ENCODE measurements at places on chromosomes 11 and 22.

- no peak overlapping the region for H3K4me3 ChIP-seq
- no peaks in the 10 kb centered on the region for H3K27me3 ChIP-seq
- no peaks in the 10 kb centered on the region for H3K36me3 ChIP-seq
- H3K4me1 ChIP-seq = no peaks in the 10 kb centered on the region
- no peak overlapping the region for H3K27ac ChIP-seq
Observed at GRCh38 chr11:71065841-71066240, 186.5 kb downstream of the SHANK2 start.

GRCh38 chr11:10309163-10310093 is 4.6 kb downstream of the ADM start:
- peaks cover 31% of the 10 kb centered on the region for H3K4me1 ChIP-seq
- H3K27ac ChIP-seq = peak overlapping the region; percentile 54
- H3K27me3 ChIP-seq = no peaks in the 10 kb centered on the region
- H3K4me3 ChIP-seq = no peak overlapping the region

- peak overlapping the region; percentile 8 for H3K4me3 ChIP-seq
- H3K36me3 ChIP-seq = no peaks in the 10 kb centered on the region
- H3K4me1 ChIP-seq = peaks cover 14% of the 10 kb centered on the region
Observed at GRCh38 chr11:79237091-79237490, 203.7 kb downstream of the TENM4 start.

DNA sequence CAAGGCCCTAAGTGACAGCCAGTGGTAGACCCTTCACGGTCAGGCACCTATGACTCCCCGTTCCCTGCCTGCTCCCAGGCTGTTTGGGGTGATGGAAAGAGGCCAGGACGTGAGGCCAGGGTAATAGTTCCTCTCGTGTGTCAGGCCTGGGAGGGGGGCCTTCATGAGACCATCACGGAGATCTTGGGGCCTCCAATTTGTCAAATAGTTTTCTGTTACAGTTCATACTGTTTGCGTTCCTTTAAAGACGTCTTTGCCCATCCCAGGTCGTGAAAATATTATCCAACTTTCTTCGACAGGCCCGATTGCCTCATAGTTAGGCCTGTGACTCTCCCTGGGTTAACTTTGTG is 62.2 kb upstream of the KCNQ1OT1 start:
- no peak overlapping the region for H3K27ac ChIP-seq
- H3K36me3 ChIP-seq = no peaks in the 10 kb centered on the region
- H3K27me3 ChIP-seq = no peaks in the 10 kb centered on the region
- H3K4me1 ChIP-seq = no peaks in the 10 kb centered on the region
- H3K4me3 ChIP-seq = no peak overlapping the region
- no peak for DNase-seq

DNA sequence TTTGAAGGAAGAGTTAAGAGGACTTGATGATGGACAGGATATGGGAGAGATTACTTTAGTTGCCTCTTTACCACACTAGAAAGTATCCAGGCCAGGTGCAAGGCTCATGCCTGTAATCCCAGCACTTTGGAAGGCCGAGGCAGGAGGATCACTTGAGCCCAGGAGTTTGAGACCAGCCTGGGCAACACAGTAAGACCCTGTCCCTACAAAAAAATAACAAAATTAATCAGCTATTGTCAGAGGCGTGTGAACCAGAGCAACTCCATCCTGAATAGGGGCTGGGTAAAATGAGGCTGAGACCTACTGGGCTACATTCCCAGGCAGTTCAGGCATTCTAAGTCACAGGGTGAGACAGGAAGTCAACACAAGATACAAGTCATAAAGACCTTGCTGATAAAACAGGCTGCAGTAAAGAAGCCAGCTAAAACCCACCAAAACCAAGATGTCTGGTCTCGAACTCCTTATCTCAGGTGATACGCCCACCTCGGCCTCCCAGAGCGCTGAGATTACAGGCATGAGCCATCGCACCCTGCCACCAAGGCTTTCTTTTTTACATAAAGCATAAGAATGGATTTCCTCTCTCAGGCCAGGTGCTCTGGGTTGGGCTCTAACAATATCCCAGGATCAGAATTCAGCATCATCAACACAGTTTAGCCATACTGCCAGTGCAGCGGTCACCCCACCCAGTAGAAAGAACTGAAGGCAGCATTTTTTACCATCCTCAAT is 17.8 kb downstream of the PI4KA start:
- H3K4me3 ChIP-seq = no peak overlapping the region
- no peak for DNase-seq
- H3K36me3 ChIP-seq = no peaks in the 10 kb centered on the region
- no peaks in the 10 kb centered on the region for H3K4me1 ChIP-seq

DNA sequence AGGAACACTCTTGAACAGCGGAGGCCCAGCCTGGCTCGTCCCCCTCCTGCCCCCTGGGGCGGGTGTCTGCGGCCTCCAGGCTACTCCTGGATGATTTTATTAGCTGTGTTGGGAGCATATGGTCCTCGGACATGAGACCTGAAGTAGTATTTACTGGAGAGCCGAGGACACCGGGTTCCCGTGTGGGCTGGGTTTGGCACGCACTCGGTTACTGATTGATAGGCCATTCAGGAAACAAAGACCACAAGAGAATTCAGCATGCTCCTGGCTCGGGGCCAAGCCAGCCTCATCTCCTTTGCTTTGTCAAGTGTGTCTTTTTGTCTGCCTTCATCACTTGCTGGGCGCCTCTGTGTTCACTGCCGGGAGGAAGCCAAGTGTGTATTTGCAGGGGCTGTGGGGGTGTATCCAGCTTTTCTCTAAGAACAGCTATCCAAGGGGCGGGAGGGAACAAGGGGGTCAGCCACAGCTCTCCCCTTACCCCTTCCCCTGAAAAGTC is 9.7 kb downstream of the FXYD2 start:
- peak; percentile 56 for DNase-seq
- H3K36me3 ChIP-seq = no peaks in the 10 kb centered on the region
- H3K4me1 ChIP-seq = no peaks in the 10 kb centered on the region
- H3K27me3 ChIP-seq = no peaks in the 10 kb centered on the region
- H3K27ac ChIP-seq = no peak overlapping the region

GRCh38 chr11:118339281-118339961 is 3.1 kb downstream of the CD3D start:
- H3K36me3 ChIP-seq = no peaks in the 10 kb centered on the region
- H3K27me3 ChIP-seq = no peaks in the 10 kb centered on the region
- no peak for DNase-seq

- no peaks in the 10 kb centered on the region for H3K27me3 ChIP-seq
- H3K27ac ChIP-seq = no peak overlapping the region
- H3K4me3 ChIP-seq = no peak overlapping the region
- DNase-seq = no peak
- no peaks in the 10 kb centered on the region for H3K36me3 ChIP-seq
Observed at GRCh38 chr11:90218606-90219005, 4.2 kb downstream of the CHORDC1 start.

DNA sequence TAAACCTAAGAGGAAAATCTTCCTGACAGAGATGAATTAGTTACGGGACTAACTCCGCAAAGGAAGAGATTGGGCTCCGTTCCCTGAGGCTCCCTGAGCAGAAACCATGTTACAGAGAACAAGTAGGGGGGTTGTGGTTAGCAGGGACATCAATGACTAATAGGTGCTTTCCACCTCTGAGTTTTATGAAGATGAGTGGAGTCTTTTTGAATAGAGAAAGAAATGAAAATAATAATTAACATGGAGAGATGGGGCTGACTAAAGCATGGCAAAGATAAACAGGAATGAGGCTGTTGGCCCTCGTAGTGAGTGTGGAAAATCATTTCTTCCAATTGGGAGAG is 47.5 kb upstream of the PICALM start:
- no peak overlapping the region for H3K27ac ChIP-seq
- no peak for DNase-seq
- no peaks in the 10 kb centered on the region for H3K27me3 ChIP-seq
- no peaks in the 10 kb centered on the region for H3K4me1 ChIP-seq
- no peak overlapping the region for H3K4me3 ChIP-seq
- no peaks in the 10 kb centered on the region for H3K36me3 ChIP-seq

- H3K27me3 ChIP-seq = no peaks in the 10 kb centered on the region
- peaks cover 2% of the 10 kb centered on the region for H3K36me3 ChIP-seq
- peak overlapping the region; percentile 25 for H3K27ac ChIP-seq
- no peak for DNase-seq
- H3K4me1 ChIP-seq = peaks cover 6% of the 10 kb centered on the region
Observed at GRCh38 chr11:72072348-72072747, 8.0 kb downstream of the NUMA1 start.

- H3K27me3 ChIP-seq = no peaks in the 10 kb centered on the region
- H3K4me3 ChIP-seq = no peak overlapping the region
- H3K4me1 ChIP-seq = no peaks in the 10 kb centered on the region
- H3K27ac ChIP-seq = no peak overlapping the region
- DNase-seq = no peak
Observed at GRCh38 chr11:15107730-15108515, 6.8 kb upstream of the INSC start.

DNA sequence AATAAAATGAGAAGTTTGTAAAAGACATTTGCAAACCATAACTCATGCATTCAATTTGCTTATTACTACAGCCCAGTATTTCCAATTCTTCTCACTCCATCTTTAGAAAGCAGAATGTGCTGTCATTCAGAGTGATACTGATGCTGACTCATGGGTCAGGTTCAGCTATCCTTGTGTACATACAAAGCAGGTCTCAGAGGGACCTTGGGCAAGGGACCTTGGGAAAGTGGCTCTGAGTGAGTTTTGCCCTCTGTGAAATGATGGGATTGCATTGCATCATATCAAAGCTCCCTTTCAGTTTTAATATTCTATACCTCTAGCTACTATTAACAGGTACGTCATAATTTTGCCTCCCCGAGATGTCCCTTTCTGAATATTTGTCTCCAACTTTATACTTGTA is 848.7 kb downstream of the OPCML start:
- no peaks in the 10 kb centered on the region for H3K27me3 ChIP-seq
- no peaks in the 10 kb centered on the region for H3K36me3 ChIP-seq
- no peak overlapping the region for H3K4me3 ChIP-seq
- H3K4me1 ChIP-seq = no peaks in the 10 kb centered on the region
- DNase-seq = no peak

DNA sequence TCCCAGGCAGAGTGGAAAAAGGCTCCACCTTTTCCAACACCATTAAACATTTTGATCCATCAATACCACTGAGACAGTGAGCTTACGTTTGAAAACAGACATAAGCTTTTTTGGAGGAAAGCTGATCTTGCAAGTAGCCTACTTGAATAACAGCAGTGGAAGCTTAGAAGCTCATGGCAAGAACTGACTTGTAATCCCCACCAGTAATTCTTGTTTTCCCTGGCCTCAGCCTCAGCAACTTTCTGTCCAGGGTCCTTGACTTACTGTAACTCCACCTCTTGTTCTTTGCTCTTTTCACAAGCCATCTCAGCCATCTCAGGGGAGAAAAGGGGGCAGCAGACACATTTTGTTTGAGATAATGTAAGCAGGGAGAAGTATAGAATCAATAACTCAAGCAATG is 12.3 kb upstream of the MPZL2 start:
- no peaks in the 10 kb centered on the region for H3K4me1 ChIP-seq
- no peak for DNase-seq
- H3K27ac ChIP-seq = no peak overlapping the region
- H3K4me3 ChIP-seq = no peak overlapping the region
- H3K27me3 ChIP-seq = no peaks in the 10 kb centered on the region
- no peaks in the 10 kb centered on the region for H3K36me3 ChIP-seq

DNA sequence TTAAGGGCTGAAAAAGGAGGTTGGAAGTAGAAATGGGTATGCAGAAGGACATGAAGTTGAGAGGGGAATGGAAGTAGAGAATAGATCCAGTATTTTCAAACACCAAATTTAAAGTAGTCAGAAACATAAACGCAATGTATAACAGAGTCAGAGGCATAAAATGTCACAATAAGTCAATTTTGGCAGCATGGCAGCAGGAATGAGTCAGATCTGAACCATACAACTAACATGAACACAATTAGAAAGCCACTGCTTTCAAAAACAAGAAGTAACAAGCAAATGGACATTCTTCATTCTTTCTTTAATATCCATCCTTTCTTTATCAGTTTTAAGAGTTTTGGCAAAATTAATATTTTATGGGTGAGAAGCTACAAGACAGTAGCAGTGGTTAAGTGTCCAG is 2.5 kb downstream of the CHORDC1 start:
- no peaks in the 10 kb centered on the region for H3K27me3 ChIP-seq
- H3K36me3 ChIP-seq = no peaks in the 10 kb centered on the region
- DNase-seq = no peak
- no peak overlapping the region for H3K27ac ChIP-seq
- H3K4me3 ChIP-seq = peak overlapping the region; percentile 96

- H3K36me3 ChIP-seq = peaks cover 34% of the 10 kb centered on the region
- DNase-seq = no peak
- no peaks in the 10 kb centered on the region for H3K27me3 ChIP-seq
- no peak overlapping the region for H3K4me3 ChIP-seq
- H3K4me1 ChIP-seq = no peaks in the 10 kb centered on the region
Observed at GRCh38 chr11:63826471-63827190, 12.3 kb upstream of the MARK2 start.

- no peaks in the 10 kb centered on the region for H3K36me3 ChIP-seq
- H3K4me3 ChIP-seq = no peak overlapping the region
- no peak overlapping the region for H3K27ac ChIP-seq
- H3K27me3 ChIP-seq = no peaks in the 10 kb centered on the region
Observed at GRCh38 chr11:10715571-10715970, 22.0 kb upstream of the IRAG1 start.

- peak overlapping the region; percentile 59 for H3K4me3 ChIP-seq
- peaks cover 7% of the 10 kb centered on the region for H3K36me3 ChIP-seq
- peaks cover 55% of the 10 kb centered on the region for H3K4me1 ChIP-seq
- H3K27ac ChIP-seq = peak overlapping the region; percentile 97
- H3K27me3 ChIP-seq = no peaks in the 10 kb centered on the region
Observed at GRCh38 chr11:64865286-64866172, 12.9 kb downstream of the EHD1 start.

DNA sequence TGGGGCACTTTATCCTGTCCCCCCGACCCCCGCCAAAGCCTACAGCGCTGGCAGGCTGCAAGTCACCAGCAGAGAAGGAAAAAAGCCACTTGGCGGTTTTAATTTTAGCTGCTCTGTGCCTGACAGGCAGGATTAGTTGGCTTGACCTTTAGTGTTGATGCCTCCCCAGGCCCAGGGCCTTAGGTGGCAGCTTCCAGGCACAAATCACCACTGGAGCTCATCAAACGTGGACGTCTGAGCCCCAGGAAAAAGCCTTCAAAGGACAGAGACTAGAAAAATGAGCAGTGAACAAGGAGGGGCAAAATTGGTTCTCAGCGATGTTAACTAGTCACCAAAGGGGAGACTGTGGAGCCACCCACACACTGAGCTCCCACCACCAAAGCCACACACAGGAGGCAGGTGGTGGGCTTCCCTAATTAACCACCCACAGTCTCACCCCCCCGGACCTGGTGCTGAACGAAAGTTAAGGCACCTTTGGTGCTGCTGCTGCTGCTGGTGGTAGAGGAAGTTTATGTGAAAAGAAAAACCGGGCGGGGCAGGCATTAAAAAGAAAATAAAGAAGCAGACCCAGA is 4.4 kb upstream of the PYGM start:
- peak overlapping the region; percentile 75 for H3K27ac ChIP-seq
- no peak overlapping the region for H3K4me3 ChIP-seq
- H3K27me3 ChIP-seq = no peaks in the 10 kb centered on the region
- peak; percentile 61 for DNase-seq
- H3K36me3 ChIP-seq = peaks cover 64% of the 10 kb centered on the region
- peaks cover 47% of the 10 kb centered on the region for H3K4me1 ChIP-seq

Data from ascending aorta (tissue), 2 donors.